ENCODE measurements at places on chromosomes 1 and 21.
A peak's percentile ranks its signal among the peaks of the same experiment; 100 is the strongest.

GRCh38 chr1:6666696-6667095 lies 34.9 kb downstream of the DNAJC11 start:
- no peak for DNase-seq

- peak; percentile 70 for DNase-seq
Measured at GRCh38 chr1:148372731-148373130, 110.4 kb downstream of the PPIAL4G start.

DNA sequence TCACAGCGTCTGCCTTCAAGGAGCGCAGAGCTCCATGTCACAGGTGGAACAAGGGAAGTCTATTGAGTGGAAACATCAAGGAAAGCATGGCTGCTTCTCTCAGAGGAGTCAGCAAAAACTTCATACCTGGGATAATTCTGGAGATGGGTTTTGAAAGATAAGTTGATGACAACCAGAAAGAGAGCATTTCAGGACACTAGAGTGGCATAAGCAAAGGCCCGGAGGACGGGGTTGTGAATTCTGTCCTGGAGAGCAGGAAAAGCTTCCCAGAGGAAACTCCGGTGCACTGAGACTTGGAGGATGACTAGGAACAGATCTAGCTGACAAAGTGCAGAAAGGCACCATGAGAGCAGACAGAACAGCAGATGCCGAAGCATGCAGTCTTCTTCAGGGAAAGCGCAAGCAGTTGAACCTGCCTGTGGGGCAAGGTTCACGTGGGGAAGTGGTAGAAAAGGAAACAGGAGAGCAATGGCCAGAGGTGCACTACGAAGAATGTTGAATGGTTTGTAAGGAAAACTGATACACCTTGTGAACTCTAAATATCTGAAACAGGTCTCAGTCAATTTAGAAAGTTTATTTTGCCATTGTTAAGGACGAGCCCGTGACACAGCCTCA lies 222.9 kb downstream of the PLPP3 start:
- DNase-seq = no peak

DNA sequence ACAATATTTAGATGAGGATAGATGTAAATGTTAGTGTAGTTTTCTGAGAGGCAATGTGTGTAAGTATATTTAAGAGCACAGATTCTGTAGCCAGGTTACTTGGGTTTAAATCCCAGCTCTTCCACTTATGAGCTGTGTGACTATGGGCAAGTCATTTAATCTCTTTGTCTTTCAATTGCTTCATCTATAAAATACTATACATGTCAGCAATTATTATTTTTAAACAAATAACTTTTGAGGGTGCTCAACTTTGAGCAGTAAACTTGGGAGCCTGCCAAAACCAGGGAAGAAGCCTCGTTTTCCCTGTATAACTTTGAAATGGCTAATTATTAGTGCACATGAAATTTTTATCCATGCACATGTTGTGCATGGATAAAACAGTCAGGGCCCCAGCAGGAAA lies 222.8 kb downstream of the FOXD2 start:
- no peak for DNase-seq

DNA sequence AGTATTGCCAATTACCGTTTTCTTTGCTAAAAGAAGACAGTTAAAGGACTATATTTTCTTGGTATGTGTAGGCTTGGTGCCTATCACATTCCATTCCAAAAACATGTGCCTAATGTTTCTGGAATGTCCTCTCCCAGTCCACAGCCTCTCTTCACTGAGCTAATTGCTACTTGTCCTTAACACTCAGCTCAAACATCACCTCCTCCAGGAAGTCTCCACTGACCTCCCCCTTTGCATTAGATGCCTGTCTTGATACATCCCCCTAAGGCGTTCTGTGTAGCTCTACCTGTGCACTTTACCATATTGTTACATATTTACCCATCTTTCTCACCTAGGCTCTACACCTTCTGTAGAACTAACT lies 195.6 kb upstream of the CAMK1G start:
- DNase-seq = no peak

DNA sequence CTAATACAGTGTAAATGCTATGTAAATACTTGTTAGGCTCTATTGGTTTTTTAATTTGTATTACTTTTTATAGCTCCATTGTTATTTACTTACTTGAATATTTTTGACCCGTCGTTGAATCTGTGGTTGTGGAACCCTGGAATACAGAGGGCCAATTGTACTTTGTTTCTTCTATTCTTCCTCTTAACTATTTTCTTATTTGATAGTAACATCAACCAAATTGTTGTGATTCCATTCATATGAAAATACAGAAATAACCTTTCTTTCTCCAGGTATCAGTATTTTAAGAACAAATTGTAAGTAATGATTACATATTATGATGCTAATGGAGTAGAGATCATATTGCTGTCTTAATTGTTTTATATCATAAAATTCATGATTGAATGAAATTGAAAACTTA lies 73.7 kb downstream of the FNBP1L start:
- DNase-seq = no peak

- DNase-seq = peak; percentile 54
Measured at GRCh38 chr1:74468982-74469603, 43.3 kb downstream of the LRRC53 start.

DNA sequence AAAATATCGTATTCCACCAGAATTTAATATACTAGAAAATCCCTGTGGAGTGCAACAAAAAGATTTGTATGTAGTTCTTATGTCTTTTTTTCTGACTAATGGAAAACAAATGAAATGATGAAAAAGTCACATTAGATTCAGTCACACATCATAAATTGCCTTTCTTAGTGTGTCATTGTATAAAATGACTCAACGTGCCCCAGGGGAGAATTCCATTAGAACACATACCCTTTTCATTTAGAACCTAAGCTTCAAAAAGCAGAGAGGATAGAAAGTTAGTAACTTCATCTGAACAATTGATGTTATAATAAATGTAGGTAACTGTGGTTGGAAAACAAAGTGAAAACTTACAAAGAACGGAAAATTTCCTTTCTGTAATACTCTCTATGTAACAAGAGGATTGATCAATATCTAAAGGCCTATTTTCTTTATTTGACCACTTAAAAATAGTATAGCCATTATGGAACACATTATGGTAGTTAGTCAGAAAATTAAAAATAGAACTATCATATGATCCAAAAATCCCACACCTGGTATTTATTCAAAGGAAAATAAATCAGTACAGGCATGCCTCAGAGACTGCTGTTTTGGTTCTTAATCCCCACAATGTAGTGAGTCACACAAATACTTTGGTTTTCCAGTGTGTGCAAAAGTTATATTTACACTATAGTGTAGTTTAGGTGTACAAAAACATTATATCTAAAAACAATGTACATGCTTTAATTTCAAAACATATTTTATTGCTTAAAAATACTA lies 1016.1 kb downstream of the KCNT2 start:
- DNase-seq = peak; percentile 91

GRCh38 chr1:4711416-4712275 lies 57.2 kb downstream of the AJAP1 start:
- no peak for DNase-seq

DNA sequence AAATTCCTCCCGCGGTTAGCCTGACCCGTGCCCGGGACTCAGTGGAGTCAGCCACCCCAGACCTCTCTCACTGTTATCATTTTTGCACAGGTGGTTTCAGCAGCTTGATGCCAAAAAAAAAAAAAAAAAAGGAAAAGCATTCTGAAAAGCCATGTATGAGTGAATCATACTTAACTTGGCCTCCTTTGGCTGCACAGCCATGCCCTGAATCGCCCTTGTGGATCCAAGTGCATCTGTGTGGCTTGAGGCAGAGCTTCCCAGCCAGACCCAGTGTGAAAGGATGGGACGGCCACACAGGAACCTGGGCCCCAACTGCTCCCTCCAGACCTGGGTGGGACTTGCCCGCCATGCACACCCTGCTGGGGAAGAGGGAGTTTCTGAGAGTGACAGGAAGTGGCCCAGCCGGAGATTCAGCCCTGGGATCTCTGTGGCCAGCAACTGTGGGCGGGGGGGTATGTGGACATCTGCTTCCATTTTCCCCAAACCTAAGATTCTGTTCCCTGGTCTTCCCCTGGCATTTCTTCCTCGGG lies 8.6 kb downstream of the YBEY start:
- DNase-seq = peak; percentile 72

GRCh38 chr1:53543778-53544695 lies 84.8 kb downstream of the DMRTB1 start:
- no peak for DNase-seq

DNA sequence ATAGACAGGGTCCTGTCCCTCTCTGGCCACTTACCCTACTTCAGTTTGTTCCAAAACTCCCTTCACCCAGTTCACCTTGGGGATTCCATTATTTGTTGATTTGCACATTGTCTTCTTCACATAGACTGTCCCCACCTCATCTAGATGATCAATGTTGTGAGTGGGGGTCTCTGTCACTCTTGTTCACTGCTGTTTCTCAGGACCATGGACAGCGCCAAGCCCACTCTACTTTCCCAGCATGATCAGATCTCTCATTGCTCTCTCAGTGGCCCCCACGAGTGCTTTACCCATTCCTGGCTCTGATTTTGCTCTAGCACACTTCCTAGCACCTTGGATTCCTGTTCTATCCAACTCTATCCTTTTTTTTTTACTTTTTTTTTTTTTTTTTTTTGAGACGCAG lies 45.4 kb upstream of the IGSF21 start:
- no peak for DNase-seq

DNA sequence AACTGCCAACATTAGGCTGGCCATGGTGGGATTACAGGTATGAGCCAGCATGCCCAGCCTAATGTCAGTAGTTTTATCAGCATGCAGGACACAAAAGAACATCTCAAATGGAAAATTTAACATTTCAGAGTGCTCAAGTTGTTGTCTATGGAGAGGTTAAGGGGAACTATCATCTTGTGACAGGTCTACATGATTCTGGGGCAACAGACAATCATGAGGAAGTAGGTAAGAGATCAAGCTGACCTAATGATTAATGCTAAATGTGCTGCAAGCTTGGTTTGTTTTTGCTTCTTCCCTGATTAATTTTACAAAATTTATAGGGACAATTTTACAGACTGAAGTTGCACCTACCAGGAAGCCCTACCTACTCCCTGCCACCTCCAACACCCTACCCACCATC lies 36.6 kb downstream of the FMO4 start:
- no peak for DNase-seq

GRCh38 chr21:39774227-39774626 lies 29.2 kb downstream of the IGSF5 start:
- DNase-seq = no peak

- DNase-seq = no peak
Measured at GRCh38 chr1:171247501-171247900, 793 bp upstream of the FMO1 start.

DNA sequence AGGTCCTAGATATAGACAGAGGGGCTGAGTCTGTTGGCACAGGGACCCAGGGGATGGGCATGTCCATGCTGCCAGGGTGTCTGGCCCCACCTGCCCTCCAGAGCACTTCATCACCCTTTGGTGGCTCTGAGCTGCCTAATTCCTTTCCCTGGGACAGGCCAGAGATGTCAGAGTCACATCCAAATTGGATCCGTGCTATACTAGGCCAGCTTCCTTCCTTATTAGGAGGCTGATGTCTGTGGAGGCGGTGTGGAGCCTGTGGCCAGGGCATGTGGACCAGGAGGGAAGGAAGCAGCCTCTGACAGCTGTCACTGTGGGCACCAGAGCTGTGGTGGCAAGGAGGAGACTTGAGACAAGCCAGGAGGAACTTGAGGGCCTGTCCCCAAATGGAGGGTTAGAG lies 77.7 kb upstream of the TMEM51 start:
- no peak for DNase-seq

DNA sequence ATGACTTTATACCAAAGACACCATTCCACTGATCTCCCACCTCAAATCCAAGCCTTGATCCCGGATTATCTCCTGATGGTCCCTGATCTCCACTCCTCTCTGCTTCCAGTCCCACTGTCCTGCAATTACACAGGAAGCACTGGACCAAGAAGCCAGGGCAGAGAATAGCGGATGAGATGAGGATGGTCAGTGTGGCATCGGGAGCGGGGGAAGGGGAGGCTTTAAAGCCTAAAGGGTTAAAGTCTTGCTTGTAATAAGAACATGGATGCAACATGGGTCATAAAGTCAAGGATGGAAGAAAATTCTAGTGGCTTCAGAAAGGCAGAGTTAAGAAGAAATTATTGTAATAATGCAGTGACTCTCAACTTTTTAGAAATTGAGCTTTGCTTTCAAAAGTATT lies 364.0 kb upstream of the DUSP10 start:
- DNase-seq = no peak

DNA sequence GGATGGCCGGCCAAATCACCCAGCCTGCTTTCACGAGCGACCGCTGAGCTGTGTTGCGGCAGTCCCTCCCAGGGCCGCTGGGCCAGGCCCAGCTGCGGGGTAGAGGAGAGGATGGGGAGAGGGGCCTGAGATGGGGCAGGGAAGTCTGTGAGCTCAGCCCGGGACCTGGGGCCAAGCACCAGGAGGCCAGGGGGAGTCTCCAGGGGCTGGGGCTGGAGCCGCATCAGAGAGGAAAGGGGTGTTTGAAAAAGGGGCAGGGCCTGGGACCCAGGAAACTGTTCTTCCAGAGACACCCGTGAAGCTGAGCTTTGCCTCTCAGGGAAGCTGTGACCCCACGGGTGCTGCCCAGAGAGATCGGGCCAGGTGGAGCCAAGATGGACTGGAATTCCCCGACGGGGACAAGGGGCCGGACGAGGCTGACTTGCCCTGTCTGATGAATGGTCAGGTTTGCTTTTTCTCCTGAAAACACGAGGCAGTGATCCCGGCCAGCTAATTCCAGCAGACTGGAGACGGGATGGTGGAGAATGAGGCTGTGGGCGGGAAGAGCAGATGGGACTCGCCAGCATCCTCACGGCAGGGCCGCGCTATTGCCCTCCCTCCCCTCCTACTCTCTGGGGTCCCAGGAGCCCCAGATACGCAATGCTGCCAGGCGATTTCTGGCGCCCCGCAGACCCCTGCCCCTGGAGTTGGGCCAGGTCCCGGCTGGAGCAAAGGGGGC lies 40.3 kb upstream of the COL18A1 start:
- peak; percentile 92 for DNase-seq

DNA sequence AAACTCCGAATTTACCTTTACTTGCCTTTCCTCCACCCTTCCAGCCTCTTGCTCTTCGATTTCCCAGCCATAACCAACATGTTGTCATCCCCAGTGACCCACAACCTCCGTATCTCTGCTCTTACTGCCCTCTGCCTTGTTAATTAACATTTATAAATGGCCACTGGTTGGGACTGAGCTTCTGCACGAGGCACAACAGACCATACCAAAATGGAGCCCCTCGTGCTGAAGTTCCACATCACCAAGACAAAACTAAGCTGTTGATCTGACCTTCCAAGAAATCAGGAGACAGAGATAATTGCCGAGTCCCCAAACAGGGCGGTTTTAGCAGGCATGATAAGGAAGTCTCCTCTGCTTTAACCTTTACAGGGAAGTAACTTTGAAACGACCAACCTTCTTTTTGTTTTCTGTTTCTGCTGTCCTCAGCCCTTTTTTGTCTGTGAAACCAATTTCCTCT lies 71.9 kb downstream of the NMNAT2 start:
- DNase-seq = no peak

- DNase-seq = peak; percentile 55
Measured at GRCh38 chr1:241934201-241934848, 23.2 kb upstream of the BECN2 start.

GRCh38 chr1:54221867-54222484 lies 22.0 kb downstream of the MRPL37 start:
- DNase-seq = no peak
